ENCODE measurements at places on chromosomes 7 and 10.

- no peak for DNase-seq
Measured at GRCh38 chr7:149729586-149729982, 43.8 kb downstream of the ZNF467 start.

- no peak for DNase-seq
Measured at GRCh38 chr7:70694971-70695794, 436.8 kb upstream of the GALNT17 start.

- DNase-seq, result no peak
Measured at GRCh38 chr7:55381696-55382095, 16.6 kb downstream of the LANCL2 start.

- no peak for DNase-seq
Measured at GRCh38 chr7:144579687-144580086, 176.2 kb upstream of the NOBOX start.

GRCh38 chr10:50439806-50440205, 183.9 kb downstream of the SGMS1 start:
- DNase-seq, result no peak
